ENCODE measurements at places on chromosomes 11 and 22. TPM values are rescaled to one million over a fixed set of nuclear protein-coding genes. Genes with fewer than 3 reads are reported as not detected.
A peak's percentile ranks its signal among the peaks of the same experiment; 100 is the strongest.

The KRTAP5-2 gene
- not detected for total RNA-seq

The PITPNM1 gene
- 36.4 TPM for total RNA-seq

The FAM168A gene
- total RNA-seq, result 25.5 TPM

The KDM4E gene
- total RNA-seq, result not detected

The THY1 gene
- total RNA-seq, result 9.8 TPM

- no peak for DNase-seq
These were observed 301.8 kb upstream of the API5 start for GRCh38 chr11:43010042-43010441.

DNA sequence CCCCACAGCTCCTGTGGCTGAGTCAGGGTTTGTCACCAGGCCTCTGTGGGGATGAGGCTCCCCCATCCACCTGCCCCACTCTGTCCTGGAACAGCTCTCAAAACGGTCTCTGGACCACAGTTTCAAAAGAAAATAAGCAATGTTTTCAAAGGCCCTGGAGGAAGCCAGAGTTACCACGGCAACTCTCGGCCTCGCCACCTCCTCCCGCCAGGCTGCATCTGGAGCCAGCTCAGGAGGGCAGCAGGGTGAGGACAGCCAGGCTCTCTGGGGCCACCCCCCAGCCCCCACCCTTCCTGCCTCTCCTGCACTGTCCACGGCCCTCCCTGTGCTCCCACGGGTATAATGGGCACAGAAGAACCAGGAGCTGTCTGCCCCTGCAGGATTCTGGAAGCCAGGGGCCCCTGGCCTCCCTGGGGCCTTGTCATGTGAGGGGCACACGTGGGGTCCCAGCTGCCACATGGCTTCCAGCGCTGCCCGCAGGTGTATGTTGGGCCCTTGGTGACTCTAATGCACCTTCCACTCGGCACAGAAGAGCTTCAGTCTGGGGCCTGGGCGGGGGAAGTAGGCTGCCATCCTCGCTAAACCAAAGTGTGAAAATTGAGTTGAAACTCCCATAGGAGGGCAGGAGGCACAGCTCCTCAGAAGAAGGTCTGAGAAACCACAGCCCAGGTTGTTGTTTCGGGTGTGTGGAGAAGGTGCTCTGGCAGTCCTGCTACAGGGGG lies 10.3 kb downstream of the CD81 start:
- DNase-seq, result peak; percentile 28

- DNase-seq, result peak; percentile 52
These were observed 1.4 kb upstream of the NEFH start for GRCh38 chr22:29478326-29479276.

GRCh38 chr11:114719562-114719961 lies 41.2 kb downstream of the NXPE2 start:
- DNase-seq, result no peak

GRCh38 chr11:74004759-74005615 lies 3.9 kb downstream of the UCP3 start:
- DNase-seq, result no peak

GRCh38 chr11:106468086-106468485 lies 390.6 kb downstream of the AASDHPPT start:
- DNase-seq, result no peak

GRCh38 chr11:24324211-24324610 lies 172.6 kb upstream of the LUZP2 start:
- DNase-seq, result no peak

- no peak for DNase-seq
These were observed 37.2 kb downstream of the CELSR1 start for GRCh38 chr22:46500201-46500600.

DNA sequence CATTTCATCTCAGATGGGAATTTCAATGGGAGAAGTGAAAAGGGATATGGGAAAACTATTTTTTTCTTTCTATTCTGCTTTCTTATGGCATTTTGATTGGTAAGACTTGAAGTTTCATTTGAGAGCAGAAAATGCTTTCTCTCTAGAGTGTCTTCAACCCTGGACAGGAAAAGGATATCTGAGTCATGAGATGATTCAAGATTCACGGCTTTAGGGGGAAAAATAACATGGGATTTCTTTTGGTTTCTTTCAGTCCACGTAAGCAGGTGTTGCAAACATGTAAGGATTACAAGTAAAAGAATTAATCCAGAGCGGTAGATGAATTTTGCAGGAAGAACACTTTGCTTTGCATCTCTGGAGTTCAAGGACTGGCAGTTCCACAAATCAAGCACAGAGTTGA lies 1001.0 kb upstream of the TENM4 start:
- DNase-seq, result no peak

DNA sequence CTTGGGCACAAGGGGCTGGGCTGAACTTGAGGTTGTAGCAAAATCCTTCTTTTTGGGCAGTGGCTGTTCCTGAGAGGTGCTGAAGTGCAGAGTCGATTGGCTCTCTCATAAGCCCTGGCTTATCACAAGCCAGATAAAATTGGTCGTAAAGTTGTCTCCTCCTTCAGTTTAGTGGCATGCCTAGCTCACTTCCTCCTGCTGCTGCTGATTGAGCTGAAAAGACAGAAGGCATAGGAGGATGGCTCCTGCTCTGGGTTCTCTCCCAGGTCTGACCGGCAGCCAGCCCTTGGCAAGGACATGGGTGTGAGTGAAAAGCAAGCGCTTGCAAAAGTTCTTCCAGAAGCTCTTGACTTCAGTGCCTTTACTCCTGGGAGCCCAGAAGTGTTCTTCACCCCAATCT lies 83.9 kb downstream of the LDLRAD3 start:
- peak; percentile 12 for DNase-seq

DNA sequence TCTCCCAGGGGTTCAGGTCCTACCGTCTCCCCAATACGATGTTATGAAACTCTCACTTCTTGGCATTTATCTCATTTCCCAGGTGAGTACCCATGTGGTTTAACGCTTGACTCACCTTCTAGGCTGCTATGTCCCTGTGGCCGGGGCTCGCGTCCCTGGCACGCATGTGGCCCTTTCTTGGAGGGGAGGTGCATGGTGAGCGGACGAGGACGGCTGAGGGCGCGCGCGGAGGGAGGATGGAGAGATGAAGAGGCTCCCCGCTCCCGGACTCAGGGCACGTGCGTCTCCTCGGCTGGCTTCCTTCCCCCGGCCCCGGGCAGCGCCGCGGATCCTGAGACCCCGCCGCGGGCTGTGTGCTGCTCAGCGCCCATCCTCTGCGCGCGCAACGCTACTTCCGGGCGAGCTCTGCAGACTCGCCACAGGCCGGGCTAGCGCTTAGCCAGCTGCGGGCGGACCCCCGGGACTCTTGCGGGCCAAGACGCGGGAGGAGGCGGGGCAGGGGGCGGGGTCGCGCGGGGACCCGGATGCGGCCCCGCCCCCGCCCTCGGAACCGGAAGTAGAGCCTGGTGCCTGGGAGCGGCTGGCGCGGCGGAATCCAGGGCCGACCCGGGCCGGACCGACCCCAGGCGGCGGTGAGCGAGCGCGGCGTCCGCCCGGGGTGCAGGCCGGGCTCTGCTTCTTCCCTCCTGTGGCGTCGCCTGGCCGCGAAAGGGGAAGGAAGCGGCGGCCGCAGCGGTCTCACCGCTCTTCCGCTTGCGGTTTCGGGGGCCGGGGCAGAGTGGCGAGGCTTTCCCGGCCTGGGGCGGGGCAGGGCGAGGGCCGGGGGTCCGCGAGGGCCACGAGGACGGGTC lies at the start of gene CTTN:
CTTN (plus strand) TSS at position 547 of the 851 bp plus-strand sequence. CDS start 8,769 bp downstream, outside the sequence.
- peak; percentile 85 for DNase-seq

- DNase-seq, result no peak
These were observed 57.5 kb upstream of the MS4A8 start for GRCh38 chr11:60641940-60642339.

DNA sequence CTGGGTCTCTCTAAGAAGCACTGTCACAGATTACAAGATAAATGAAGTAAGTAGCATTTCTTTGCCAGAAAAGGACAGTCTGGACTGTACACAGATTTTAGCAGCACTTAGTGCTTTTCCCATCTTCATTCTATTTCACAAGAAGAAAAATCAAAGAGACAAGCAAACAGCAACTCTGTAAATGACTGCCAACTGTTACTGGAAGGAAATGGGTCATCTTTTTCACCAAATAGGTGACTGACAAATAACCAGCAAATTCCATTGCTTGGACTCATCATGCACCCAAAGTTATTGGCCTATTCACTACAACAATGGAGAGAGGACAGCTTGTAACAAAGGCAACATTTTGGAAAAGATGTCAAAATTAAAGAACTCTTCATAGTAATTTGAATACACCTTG lies 28.9 kb upstream of the CARD18 start:
- no peak for DNase-seq
